Left renal pelvis (tissue), 4 donors: ENCODE measurements at places on chromosomes 6 and 20.

DNA sequence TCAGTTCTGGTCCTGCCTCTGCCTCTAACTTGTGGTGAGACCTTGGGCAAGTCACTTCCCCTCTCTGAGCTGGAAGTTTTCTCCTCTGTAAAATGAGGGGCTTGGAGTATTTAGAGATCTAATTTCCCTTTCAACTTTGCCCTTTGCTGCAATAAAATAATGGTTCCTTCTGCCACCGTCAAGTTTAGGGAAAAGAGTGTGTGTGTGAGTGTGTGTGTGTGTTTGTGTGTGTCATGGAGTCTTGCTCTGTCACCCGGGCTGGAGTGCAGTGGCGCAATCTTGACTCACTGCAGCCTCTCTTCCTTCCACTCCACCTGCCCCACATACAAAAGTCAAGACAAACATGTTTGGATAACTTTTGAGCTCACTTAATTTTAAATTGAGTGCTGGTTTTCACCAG, 39.2 kb upstream of the PIM1 start:
- no peak for DNase-seq

DNA sequence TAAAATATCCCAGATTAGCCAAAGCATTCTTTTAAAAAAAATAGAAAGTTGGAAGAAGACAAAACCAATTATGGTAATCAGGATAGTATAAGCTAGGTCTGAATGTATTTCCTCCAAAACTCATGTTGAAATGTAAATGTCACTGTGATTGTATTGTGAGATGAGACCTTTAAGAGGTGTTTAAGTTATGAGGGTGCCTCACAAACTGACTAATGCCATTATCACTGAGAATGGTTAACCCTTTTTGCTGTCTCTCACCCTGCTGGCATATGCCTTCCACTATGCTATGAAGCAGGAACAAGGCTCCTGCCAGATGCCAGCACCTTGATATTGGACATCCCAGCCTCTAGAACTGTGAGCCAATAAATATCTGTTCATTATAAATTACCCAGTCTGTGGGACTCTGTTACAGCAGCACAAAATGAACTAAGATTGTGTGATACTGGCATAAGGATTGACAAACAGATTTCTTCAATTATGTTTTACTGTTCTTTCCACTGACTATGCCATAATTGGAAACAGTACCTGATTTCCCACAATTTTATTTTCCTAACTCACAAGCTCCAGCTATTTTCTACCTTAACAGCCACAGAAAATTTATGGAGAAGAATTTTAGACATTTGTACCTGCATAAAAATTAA, 63.8 kb downstream of the IBTK start:
- DNase-seq = no peak

- no peak for DNase-seq
These were observed 5.3 kb upstream of the MOG start for GRCh38 chr6:29651413-29652197.

- no peak for DNase-seq
These were observed 8.7 kb downstream of the APMAP start for GRCh38 chr20:24983896-24984295.

DNA sequence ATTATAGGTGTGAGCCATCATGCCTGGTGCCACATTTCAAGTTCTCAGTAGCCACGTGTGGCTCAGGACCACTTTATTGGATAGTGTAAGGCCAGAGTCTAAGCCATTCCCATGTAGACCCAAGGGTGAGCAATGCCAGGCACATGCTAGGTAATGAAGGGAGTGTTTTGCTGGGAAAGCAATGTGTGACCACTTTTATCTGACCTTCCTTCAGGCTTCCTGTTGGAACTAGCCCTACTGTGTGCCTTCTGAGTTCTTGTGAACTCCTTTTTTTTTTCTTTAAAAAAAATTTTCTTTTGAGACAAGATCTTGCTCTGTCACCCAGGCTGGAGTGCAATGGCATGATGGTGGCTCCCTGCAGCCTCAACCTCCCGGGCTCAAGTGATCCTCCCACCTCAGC, 33.3 kb downstream of the ZNF341 start:
- no peak for DNase-seq

GRCh38 chr20:49863666-49864065, 51.0 kb downstream of the SLC9A8 start:
- no peak for DNase-seq

- no peak for DNase-seq
These were observed 95.9 kb downstream of the BMP2 start for GRCh38 chr20:6863355-6863754.
